ENCODE measurements at places on chromosomes 6 and 20.

GRCh38 chr6:98498866-98499265 is 335.5 kb upstream of the POU3F2 start:
- no peak for DNase-seq

GRCh38 chr20:62142252-62143080 is 728 bp downstream of the PSMA7 start:
- no peak for DNase-seq

DNA sequence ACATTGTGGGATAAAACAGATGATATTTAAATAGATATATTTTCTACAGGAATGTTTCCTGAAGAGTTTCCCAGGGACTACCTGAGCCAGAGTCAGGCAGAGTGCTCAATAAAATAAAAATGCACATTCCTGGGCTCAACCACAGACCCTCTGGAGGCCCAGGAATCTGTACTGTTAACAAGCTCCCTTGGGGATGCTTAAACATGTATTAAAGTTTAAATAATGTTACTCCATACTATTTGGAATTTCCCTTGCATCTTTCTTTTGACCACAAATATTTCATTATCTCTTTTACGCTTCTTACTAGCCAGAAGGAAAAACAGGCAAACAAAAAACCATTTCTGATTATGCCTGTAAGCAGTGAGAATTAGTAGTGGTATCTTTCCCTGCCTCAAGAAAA is 42.3 kb downstream of the GPR63 start:
- no peak for DNase-seq

- DNase-seq = no peak
These were observed 19.9 kb upstream of the CRIP3 start for GRCh38 chr6:43328528-43328927.

DNA sequence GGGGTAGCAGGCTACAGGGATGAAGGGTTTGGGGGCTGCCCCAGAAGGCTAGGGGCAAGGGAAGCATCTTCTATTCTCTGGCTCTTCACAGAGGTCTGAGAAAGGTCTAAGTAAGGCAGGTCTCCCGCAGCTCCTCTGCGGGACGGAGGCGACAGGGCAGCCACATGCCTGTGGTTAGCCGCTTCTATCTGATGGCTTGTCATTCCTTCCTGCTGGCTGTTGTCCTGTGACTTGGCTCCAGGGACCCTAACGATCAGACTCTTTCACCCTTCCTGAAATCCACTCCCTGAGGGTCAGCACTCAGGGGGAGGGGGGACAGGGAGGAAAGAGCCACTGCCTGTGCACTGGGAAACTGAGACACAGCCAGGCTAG is 673 bp downstream of the CST7 start:
- peak; percentile 75 for DNase-seq

DNA sequence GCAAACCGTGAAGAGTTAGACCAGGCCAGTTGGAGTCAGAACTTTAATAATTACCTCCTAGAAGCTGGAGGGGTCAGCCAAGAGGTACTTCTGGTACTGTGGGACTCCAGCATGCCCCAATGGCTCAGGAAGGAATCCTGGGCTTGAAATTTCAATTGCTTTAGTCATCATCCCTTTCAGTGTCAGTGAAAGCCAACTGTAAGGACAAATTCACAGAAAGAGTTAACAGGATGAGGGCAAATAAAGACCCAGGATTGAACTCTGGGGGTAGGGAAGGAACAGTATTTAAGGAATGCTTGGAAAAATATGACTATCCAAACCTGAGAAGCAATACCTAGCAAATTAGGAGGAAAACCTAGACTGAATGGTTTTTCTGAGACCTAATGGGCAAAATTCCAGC is 735.1 kb upstream of the MARCKS start:
- no peak for DNase-seq

GRCh38 chr6:150632785-150633485 is 33.2 kb downstream of the PLEKHG1 start:
- DNase-seq = no peak

DNA sequence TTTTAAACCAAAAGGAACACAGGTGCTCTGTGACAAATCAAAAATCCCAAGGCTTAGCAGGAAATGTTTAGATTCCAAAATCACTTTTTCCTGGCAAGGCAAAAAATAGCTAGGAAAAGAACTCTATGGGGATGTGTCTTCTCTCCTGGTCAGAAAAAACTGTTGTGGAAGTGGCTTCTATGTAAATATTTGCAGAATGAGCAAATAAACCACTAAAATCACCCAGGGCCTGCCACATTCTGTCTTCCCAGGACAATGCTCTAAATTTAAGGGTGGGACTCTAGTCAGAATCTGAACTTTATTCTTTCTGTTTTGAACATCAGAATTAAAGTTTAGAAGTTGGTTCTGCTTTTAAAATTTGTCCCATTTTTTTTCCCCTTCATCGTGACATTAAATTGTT is 29.3 kb downstream of the GCM1 start:
- DNase-seq = no peak

GRCh38 chr20:44640522-44640921 is 11.0 kb downstream of the ADA start:
- DNase-seq = no peak

- no peak for DNase-seq
These were observed 12.3 kb upstream of the VSTM2L start for GRCh38 chr20:37890643-37891042.

DNA sequence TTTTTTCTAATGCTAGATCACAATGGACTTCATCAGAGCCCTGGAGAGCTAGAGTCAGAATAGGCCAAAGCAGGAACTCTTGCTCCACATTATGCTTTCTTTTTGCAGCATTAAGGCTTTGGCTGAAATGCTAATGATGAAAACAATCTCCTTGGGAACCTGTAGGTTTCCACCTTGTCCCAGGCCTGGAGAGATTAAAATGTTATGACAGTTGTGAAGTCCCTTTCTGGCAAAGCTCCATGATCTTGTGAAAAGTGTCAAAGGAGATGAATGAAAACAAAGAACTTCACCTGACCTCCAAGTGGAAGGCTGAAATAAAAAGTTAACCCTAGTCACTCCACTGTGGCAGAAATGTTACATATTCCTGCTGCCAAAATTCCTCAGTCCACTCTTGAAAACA is 64.0 kb upstream of the LRRC1 start:
- DNase-seq = no peak

DNA sequence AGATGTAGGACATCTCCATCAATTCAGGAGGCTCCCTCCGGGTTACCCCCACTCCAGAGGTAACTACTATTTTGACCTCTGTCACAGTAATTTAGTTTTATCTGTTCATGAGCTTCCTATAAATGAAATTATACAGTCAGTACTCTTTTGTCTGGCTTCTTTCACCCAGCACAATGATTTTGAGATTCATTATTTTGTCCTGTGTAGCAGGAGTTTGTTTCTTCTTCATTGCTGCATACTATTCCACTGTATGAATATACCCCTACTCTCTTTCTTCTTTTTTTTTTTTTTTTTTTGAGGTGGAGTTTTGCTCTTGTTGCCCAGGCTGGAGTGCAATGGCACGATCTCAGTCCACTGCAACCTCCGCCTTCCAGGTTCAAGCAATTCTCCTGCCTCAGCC is 11.8 kb upstream of the AP5S1 start:
- no peak for DNase-seq

DNA sequence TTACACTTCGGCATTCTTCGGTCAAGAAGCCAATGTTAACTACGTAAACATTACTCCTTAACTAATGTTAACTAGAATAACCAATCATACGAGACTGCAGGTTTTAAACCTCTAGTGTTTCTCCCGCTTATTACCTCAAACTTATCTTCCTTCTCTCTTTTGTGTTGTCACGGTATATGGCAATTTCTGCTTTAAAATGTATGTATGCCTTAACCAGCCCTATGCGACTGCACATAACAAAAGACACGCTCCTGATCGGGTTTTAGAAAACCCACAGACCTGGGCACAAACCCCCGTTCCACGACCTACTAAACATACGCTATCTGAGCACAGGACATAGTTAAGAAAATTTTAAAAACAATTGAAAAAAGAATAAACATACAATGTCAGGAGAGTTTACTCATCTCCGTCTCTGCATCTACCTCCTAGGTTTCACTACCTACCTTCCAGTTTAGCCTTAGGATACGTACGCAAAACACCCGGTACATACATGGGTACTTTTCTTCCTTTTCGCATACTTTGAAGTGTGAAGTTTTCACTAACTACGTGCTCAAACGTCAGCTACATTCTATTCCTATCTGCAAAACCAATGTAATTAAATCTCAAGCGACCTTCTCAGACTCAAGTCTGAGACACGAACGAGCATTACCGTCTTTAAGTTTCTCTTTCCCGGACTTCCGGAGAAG is 1.1 kb downstream of the CD164 start:
- DNase-seq = peak; percentile 54

- no peak for DNase-seq
These were observed 244.9 kb downstream of the HIVEP2 start for GRCh38 chr6:142700032-142700431.

GRCh38 chr6:166145751-166146150 is 21.9 kb downstream of the TBXT start:
- DNase-seq = no peak

- DNase-seq = no peak
These were observed 16.1 kb upstream of the TSBP1 start for GRCh38 chr6:32387589-32388340.

DNA sequence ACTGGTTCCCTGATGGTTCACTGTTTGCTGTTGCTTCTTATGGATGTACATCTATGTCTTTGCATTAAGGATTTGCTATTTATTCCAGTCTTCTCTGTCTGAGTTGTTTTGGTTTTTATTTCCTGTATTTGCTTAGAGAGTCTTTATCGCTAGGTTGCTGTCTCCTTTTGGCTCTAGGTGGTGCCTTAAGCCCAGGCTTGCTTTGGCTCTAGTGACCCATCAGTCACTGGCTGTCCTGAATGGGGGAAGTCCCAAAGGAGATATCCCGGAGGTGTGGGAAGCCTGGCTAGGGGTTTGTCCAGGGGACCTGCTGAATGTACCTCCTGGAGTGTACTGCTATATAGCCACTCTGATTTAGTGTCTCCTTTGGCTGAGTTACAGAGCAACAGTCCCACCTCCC is 53.4 kb downstream of the MCHR2 start:
- DNase-seq = no peak

GRCh38 chr6:3768502-3768901 is 17.0 kb upstream of the PXDC1 start:
- no peak for DNase-seq

GRCh38 chr6:41056768-41057490 is 3.9 kb downstream of the APOBEC2 start:
- DNase-seq = no peak

- DNase-seq = no peak
These were observed 148.3 kb downstream of the TFAP2B start for GRCh38 chr6:50966986-50967385.

GRCh38 chr6:33440649-33441309 is 13.6 kb upstream of the ZBTB9 start:
- DNase-seq = no peak

DNA sequence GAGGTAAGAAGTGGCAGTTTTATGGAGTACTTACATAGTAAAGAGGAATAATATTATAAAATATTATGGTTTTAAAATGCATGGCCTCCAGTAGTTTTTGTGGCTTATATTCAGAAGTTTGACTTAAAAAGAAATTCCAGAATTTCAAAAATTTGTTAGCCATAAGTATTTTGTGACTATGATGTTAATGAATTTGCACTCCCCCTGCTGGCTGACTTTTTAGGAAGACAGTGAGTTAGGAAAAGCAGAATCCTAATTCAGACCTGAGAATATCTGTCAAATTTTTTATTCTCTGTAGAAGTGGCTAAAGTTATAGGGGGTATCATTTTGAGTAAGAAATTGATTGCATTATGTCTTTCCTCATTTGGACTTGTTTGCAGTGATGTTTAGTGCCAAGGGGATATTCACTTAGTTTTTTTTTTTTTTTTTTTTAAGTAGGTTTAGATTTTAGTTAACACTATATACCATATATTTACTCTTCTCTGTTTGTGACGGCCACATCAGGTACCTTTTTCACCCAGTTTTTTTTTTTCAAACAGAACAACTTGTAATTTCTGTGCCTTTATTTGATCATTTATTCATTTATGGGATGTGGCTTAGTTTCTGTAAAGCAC is 40.8 kb downstream of the ZFAND3 start:
- peak; percentile 83 for DNase-seq

- peak; percentile 78 for DNase-seq
These were observed 3.7 kb upstream of the MMP9 start for GRCh38 chr20:46004889-46005473.

DNA sequence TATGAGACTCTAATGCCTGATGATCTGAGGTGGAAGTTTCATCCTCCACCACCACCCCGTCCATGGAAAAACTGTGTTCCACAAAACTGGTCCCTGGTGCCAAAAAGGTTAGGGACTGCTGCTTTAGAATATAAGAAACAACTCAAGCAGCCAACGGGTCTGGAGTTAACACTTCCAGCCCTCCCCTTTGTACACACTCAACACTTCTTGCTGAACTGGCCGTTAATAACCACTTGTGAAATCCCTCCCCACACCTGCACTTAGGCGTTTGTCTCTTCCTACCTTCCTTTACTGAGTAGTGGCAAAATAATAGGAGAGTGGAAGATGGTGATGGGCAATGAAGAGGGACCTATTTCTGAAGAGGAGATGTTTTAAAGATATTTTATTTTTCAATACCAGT is 10.5 kb downstream of the SAYSD1 start:
- DNase-seq = no peak

GRCh38 chr6:52976591-52977035 is 18.5 kb downstream of the GSTA4 start:
- no peak for DNase-seq

DNA sequence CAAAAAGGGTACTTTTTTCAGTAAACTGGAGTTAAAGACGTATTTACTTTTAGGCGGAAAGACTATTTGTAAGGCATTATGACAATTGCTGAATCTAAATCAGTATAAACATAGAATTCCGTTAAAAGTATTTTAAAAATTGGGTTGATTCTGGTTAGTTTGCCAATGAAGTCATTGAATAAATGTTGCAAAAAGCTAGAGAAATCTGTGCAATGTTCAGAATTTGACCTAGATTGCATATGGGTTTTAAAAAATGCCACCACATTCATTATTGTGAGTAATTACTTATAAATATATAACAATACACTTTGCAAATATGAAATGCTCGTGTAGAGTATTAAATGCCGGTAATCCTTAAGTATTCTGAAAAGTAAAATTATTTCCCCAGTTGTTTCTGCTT is 116.5 kb upstream of the EEF1E1 start:
- no peak for DNase-seq

DNA sequence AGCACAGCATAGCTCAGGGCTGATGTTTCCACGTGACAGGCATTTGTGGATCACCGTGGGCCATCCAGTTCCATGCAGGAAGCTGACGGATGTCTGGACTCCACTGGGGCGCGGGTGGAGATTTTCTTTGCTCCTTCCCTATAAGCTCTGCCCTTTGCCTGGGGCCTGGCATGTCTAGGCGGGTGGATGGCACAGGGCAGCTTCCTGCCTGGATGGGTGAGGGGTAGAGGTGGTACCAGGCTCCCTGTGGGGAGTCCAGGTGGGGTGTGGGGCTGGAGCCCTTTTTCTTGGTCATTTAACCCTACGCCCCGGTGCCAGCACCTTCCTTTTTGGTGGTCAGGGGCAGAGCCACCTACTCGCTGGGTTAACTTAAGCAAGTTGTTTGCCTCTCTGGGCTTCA is 10.4 kb downstream of the FAM110A start:
- no peak for DNase-seq

All from hematopoietic multipotent progenitor cell treated with erythropoietin and hydrocortisone succinate and interleukin-3 and kit ligand, for 6 days (in vitro differentiated cells).